ENCODE measurements at places on chromosomes 2 and 18.

DNA sequence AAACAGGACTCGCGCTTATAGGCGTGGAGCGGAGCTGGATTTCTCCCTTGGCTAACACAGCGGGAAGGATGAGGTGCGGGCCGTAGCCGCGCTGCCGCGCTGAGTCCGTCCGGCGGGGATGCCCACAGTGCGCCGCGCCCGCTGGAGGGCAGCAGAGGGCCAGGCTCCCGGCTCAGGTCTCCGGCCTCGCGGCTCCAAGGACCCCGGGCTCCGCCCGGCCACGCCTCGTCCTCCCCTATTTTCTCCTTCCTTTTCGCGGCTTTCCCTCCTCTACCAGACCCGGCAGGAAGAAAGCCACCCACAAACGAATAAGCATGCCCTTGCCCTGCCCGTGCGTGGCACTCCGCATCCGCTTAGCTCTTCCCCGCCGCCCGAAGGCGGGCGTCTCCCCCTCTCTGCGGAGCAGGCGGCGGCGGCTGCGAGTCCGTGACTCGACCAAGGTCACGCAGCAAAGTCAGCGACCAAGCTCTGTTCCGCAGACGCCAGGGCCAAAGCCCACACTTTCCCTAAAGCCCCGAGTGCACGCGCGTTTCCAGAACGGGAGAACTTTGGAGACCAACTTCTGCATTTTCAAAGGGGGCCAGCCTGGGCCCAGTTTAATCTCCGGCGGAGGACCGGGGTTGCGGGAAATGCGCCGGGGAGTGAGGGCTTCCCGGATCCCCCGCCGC is 48.5 kb downstream of the KCNIP3 start:
- peak; percentile 65 for DNase-seq

- DNase-seq: peak; percentile 55
Observed at GRCh38 chr2:74532222-74532621, 2.5 kb downstream of the HTRA2 start.

DNA sequence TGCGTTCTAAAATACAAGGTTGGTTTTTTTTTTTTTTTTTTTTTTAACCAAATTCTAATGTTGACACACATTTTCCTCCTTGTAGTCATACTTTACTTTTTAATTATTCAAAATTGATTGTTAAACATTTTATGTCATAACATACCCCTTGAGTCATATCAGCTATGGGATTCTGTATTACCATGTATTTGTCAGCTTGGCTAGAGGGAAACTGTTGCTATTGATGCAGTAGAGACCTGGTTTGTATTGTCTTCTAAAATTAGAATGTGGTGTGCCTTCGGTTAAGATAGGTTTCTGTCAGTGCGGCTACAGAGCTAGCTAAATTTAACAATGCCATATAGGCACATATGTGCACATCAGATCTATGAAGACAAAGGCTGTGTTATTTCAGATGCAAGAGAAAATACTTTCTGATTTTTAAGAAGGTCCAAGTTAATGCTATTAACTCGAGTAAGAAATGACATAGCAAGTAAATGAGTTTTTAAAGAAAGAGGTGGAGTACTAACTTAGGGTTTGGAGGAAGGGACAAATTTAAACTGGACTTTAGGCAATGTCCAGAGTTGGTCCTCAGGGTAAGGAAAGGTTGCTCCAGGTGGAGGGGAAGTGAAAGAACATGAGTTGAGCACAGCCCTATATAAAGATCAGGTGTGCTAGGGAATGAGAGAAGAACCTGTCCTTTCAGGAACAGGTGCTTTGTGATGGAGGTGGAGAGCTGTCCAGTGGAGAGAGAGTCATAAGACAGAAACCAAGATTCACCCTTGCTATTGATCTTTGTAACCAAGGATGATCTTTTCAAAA is 152.3 kb downstream of the PRPF40A start:
- DNase-seq: no peak

DNA sequence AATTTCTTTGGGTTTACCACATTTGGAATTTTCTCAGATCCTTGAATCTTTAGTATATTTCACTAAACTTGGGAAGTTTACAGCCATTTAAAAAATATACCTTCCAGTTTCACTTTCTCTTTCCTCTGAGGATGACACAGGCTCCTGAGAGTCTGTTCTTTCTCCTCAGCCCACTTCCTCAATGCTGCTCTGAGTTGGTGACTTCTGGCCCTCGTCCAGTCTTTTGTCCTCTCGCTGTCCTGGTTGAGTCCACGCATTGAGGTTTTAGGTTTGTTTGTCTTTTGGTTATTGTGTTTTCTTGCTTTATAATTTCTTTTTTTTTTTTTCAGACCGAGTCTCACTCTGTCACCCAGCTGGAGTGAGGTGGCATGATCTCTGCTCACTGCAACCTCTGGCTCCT is 40.7 kb upstream of the GALR1 start:
- DNase-seq: no peak

GRCh38 chr2:50455351-50455939 is 576.5 kb downstream of the NRXN1 start:
- no peak for DNase-seq

DNA sequence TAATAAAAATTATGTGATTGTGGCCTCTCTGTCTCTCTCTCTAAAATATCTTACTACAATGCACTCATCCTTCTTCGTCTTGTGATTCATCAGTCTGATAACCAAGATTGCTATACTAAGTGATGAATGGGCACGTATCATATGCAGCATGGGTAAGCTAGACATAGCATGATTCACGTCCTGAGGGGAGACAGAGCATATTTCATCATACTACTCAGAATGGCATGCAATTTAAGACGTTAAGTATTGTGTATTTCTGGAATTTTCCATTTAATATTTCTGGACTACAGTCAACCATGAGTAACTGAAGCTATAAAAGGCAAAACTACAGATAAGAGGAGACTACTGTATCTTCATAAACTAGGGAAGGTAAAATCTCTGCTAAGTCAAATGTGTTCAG is 97.0 kb upstream of the CD226 start:
- no peak for DNase-seq

DNA sequence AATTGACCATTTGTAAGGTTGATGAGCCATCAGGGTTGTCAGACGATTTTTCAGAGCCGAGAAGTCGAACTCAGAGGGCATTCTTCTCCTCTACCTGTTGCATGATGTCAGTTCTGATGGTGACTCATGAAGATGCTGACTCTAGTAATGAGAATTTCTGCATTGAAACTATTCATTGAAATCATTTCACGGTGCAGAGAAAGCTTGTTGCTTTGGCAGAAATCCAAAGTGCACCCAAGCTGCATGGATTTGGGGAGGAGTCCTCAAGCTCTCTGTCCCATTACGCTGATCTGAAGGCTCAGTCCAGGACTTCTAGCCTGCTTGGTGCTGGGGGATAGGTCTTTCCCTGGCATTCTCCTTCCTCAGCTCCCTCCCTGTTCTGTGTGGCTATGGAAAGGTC is 125.7 kb upstream of the PXDN start:
- DNase-seq: peak; percentile 22

DNA sequence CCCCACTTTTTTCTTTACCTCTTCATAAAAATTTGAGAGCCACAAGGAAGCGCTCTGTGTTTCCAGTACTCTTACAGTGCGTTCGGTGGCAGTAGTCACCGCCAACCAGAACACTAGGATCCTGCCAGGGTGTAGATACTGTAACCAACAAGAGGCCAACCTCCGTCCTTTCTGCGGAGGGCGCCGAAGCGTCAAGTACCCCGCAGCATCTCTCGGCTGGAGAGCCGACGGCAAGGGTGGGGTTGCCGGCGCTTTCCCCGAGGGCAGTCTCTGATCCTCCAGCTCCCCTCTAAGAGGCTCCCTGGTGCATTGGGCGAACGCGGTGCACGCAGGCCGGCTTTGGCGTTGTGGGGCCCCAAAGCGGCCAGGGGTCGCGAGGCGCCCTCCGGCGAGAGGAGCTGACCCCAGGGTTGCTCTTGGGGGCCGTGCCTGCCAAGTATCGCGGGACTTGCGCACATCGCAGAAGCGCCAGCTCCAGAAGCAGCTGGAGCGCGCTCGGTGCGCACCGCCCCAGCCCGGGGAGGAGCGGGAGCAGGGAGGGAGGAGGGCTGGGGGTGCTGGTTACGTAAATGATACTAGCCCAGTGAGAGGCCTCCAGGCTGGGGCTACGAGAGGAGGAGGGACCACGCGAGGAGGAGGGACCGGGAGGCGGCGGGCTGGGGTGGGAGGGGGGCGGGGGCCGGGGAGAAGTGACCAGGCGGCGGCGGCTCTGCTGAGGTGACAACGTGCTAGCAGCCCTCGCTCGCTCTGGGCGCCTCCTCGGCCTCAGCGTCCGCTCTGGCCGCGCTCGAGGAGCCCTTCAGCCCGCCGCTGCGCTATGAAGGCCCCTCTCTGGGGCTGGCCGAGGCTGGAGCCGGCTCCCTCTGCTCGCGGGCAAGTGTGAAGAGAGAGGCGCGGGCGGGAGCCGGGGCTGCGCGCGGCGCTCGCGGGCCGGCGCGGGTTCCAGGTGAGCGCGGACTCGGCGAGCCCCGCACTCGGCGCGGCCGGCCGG is at the start of gene GALNT13:
GALNT13 (plus strand) TSS at position 692 of the 991 bp plus-strand sequence.
- DNase-seq: peak; percentile 96

DNA sequence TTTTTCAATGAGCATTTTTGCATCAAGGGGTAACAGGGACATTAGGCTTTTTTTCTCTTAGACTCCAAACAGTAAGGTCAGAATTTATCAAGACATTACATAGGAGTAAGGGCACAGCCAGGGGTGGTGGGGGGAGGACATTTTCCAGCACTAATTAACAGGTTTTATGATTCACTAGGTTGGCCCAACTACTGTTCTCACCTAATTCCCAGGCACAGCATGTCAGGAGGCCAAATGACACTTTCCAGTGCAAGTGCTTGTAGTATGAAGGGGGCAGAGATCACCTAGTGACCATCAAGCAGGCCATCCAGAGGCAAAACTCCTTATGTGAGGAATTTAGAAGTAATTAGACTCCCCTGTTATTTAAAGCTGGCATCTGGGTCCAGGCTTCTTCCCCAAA is 3.9 kb upstream of the MBD2 start:
- DNase-seq: no peak

DNA sequence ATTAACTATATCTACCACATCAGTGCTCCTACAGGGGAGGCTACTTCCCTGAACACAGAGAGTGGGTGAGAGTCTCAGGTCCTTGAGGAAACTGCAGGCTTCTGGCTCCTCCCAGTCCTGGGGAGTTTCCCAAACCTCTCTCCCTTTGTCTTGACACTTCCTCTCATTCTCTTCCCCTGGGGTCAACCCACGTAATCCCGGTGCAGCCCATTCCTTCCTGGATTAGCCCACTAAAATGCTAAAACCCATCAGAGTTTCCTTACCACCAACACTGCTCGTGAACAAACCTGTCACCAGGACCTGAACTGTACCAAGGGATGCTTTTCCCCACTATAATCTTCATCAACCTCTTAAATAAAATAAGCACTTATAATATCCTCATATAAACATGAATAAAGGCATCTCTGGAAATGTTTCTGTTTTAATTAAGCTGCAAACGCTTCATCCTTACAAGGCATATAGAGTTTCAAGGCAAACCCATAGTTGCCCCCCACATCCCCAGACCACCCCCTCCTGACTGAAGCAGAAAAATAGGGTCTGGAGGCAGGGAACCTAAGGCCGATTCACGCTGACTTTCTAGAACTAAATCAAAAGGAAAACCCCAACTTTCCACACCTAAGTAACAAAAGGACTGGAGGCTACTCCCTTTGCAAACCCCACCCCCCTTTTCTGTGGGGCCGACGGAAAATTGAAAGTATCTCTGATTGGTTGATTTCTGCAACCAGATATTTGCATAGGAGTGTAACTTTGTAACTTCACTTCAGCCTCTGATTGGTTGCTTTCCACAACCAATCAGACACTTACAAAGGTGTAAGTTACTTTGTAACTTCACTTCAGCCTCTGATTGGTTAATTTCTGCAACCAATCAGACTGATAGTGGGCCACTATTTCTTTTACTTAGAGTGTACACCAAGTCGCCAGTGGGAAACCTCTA is 19.0 kb downstream of the TMSB10 start:
- DNase-seq: peak; percentile 51

- DNase-seq: no peak
Observed at GRCh38 chr2:10382354-10383061, 65.6 kb downstream of the ODC1 start.

- DNase-seq: no peak
Observed at GRCh38 chr2:100106460-100106859, 35.9 kb downstream of the AFF3 start.

DNA sequence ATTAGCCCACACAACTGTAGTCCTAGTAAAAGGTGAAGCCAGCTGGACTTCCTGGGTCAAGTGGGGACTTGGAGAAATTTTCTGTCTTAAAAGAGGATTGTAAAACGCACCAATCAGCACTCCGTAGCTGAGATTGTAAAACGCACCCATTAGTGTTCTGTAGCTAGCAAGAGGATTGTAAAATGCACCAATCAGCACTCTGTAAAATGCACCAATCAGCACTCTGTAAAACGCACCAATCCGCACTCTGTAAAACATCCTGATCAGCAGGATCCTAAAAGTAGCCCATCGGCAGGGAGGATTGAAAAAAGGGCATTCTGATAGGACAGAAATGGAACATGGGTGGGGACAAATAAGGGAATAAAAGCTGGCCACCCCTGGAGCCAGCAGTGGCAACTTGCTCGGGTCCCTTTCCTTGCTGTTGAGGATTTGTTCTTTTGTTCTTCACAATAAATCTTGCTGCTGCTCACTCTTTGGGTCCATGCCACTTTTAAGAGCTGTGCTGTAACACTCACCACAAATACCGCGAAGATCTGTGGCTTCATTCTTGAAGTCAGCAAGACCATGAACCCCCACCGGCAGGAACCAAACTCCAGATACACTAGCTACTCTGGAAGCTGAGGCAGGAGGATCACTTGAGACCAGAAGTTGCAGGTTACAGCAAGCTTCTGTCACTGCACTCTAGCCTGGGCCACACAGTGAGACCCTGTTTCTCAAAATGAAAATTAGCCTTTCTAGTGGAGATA is 102.6 kb downstream of the HS6ST1 start:
- no peak for DNase-seq

DNA sequence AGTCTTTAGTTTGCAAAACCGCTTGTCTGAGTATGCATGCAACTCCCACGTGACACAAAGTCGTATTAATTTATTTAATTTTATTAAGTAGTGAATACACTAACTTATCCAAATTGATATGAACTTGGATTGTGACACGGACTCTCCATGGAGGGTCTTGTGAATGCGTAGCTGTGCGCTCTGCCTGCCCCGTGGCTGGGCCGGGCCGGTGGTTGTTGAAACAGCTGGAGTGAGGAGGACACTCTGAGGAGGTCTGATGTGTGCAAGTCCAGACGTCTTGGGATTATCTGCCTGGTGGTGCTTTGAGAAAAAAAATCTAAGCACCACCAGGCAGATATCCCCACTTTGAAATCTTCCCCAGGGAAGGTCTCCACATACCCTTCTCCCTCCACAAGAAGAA is 41.0 kb upstream of the RBM44 start:
- no peak for DNase-seq

- no peak for DNase-seq
Observed at GRCh38 chr18:75130591-75131328, 78.2 kb downstream of the PTGR3 start.

GRCh38 chr18:79724299-79725080 is 44.9 kb downstream of the CTDP1 start:
- DNase-seq: no peak

DNA sequence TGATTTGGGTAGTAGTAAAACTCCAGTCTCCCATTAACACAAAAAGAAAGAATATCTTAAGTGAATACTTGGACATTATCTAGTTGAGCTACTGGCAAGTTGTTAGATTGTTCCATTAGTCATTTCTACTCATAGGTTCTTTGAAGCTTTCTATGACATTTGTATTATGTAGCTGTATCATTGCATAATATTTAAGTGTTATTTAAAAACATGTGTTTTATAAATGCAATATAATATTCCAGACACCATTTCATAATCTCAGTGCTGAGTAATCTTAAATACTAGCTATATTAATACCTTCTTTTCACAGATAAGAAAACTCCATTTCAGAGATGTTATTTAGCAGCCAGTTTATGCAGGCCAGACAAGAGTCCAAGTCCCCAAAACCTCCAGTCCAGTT is 271.9 kb downstream of the NCKAP5 start:
- no peak for DNase-seq

GRCh38 chr18:79274823-79275222 is 120.9 kb upstream of the NFATC1 start:
- no peak for DNase-seq
